Stimulated activated CD4-positive, alpha-beta T cell treated with anti-CD3 and anti-CD28 coated beads, Interleukin-1b, Interleukin-23, amount 100 ng/mL, for 4 hours (primary cell): ENCODE measurements at places on chromosomes 4 and X.

GRCh38 chrX:139736151-139736550 lies 28.2 kb upstream of the MCF2 start:
- DNase-seq: no peak

DNA sequence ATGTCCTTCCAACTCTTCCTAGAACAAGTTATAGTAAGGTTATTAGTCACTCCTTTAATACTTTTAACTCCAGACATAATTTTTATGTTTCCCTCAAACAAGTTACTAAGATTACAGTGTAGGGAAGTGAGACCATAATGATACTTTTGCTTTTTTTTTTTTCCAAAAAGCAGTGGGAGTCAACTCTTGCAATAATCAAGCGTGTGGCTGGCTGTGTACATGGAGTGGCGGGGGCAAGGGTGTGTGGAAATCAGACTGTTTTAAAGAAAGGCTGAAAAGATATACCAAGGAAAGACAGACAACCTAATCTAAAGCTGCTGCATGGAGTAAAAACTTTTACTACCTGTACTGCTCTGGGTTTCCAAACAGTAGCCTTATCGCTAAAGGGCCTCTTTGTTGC lies 4.1 kb downstream of the NOA1 start:
- DNase-seq: no peak

DNA sequence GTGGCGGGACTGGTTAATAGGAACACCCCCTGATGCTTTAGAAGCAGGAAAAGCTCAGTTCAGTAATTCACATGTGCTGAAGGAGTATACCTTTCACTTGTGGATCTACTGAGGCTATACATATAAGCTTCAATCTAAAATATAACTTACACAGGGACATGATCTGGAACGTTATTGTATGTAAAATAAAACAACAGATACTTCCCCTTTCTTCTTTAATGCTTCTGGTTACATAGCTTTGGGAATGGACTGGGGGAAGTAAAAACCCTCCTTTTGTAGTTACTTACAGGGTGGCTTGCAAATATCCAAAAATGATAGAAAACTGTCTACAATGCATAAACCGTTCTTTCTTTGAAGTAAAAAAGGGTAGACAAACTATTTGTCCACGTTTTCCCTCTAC lies 1.9 kb downstream of the FGG start:
- no peak for DNase-seq

GRCh38 chrX:24154490-24155034 lies 5.0 kb downstream of the ZFX start:
- no peak for DNase-seq

- no peak for DNase-seq
Observed at GRCh38 chr4:108933046-108933445, 170.2 kb upstream of the ETNPPL start.

GRCh38 chr4:110512901-110513300 lies 36.9 kb downstream of the ENPEP start:
- no peak for DNase-seq

DNA sequence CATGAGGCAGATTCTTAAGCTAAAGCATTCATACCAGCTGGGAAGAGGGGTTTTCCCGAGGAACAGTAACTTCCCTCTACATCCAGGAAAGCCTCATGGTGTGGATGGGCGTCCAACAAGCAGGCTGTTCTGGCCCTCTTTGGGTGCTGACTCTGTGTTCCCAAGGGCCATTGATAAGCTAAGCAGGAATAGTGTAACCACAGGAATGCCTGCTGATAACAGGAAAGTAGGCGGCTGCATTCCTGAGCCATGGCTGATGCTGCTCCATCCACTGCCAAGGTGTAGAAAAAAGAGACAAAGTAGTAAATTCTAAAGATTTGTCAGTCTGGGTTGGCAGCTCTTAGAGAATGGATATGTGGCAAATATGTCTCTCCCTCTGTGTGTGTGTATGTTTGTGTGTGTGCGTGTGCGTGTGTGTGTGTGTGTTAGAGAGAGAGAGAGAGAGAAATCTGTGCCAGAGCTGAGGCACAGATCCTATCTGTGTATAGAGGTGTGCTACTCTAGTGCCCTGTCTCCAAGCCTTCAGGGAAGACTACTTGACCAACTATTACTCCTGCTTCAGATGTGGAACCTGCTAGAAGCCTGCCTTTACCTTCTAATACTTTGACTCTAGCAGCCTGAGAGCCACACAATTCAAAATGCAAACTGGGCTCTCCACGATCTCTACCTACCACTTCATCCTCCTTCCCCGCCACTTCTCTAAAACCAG lies 353.1 kb upstream of the NR3C2 start:
- no peak for DNase-seq

DNA sequence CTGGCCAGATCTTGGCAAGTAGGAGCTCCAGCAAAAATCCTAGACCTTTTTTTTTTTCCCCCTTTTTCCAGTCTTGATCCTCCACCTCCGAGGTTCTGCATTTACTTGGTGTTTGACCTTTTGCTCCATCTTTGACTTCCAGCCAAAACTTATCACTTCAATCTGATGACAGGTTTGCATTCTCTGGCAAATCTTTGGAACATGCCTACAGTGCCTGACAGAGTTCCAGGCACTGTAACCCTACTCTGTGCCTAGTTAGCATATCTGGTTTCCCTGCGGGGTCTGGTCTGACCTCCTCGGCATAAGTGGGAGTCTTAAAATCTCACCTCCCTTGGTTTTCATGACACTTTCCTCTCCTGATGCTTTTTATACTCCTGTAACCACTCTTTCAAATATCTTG lies 39.4 kb upstream of the NR3C2 start:
- no peak for DNase-seq

- no peak for DNase-seq
Observed at GRCh38 chr4:169098532-169098931, 88.5 kb upstream of the CBR4 start.

DNA sequence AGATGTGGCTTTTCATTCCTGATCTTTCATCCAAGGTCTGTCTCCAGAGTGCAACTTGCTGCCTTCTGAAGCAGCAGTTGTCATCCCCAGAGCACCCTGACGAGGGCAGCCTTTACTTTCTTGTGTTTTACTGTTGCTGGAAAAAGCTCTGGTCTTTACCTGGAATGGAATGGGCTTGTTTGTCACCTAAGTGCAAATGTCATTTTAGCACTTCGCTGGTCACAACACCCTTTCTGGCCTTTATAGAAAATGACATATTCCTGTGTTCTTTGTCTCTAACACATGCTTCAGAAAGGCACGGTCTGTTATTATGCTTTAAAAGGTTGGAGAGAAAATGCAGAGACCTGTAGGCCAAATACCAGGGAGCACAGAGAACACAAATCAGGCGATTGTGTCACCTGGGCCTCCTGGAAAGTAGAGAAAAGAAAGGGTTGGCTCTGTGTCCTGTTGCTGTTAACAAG lies 332.7 kb upstream of the IGFBP7 start:
- no peak for DNase-seq

- no peak for DNase-seq
Observed at GRCh38 chr4:175109933-175110332, 191.8 kb downstream of the ADAM29 start.

- DNase-seq: no peak
Observed at GRCh38 chr4:134147941-134148340, 53.6 kb downstream of the PABPC4L start.

GRCh38 chrX:10166731-10167151 lies 10.0 kb downstream of the CLCN4 start:
- no peak for DNase-seq

DNA sequence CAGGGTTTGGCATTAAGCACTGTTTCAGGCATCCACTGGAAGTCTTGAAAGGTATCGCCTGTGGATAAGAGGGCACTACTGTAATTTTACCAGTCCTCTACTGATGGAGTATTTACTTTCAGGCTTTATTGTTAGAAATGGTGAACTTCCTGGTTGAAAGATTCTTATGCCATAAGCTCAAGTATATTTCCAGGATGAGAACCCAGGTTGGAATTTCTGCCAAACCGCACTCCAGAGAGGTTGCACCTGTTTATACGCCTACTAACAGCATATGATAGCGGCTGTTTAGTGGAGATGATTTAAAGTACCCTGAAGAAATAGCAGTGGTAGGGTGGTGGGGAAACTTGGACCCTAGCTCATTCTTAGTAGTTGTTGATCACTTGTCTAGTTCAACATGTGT lies 9.9 kb downstream of the FNIP2 start:
- no peak for DNase-seq

DNA sequence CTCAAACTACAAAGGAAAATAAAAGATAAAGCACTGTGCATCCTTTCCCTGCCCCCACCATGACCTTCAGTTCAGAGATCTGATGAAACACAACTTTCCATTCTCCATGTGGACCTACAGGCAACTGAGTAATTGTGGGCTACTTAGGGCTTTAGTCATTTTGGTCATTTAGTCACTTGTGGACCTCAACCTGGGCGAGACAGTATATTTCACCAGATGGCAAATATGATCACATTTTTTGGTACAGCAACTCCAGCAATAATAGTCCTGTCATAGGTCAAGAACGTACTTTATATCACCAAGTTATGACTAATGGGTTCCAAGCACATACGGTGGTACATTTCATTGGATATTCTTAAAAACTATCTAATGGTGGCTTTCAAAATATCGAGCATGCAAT lies 141.2 kb downstream of the PDGFC start:
- DNase-seq: no peak

DNA sequence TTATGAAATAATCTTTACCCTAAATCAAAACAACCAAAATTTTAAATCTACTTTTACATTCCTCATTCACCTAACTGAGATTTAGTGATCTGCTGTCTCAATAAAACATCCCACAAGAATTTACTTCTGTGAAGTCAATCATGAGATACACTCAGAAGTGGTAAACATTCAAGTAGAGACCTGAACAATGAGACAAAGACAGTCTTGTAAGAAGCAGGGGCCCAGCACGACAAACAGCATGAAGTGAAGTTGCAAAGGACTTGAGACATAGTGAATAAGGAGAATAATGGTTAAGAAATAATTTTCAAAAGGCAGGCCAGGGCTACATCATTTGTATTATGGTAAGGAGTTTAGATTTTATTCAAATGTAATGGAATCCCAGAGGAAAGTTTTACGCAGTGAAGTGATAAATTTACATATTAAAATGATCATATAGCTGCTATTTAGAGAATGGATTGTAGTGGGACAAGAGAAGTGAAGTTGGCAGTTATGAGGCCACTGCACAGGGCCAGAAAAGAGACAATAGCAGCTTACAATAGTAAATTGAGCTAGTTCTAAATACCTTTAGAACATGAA lies 101.9 kb downstream of the MAB21L2 start:
- DNase-seq: no peak

GRCh38 chr4:13553081-13553480 lies 8.8 kb upstream of the NKX3-2 start:
- DNase-seq: no peak

- DNase-seq: no peak
Observed at GRCh38 chr4:81356621-81357020, 115.1 kb downstream of the RASGEF1B start.

- DNase-seq: no peak
Observed at GRCh38 chrX:101219116-101219863, at the start of gene DRP2. Gene DRP2 (plus strand): TSS chrX:101219786. CDS start chrX:101231648, 11,862 bp downstream.

- no peak for DNase-seq
Observed at GRCh38 chr4:20576861-20577260, 123.4 kb upstream of the PACRGL start.

DNA sequence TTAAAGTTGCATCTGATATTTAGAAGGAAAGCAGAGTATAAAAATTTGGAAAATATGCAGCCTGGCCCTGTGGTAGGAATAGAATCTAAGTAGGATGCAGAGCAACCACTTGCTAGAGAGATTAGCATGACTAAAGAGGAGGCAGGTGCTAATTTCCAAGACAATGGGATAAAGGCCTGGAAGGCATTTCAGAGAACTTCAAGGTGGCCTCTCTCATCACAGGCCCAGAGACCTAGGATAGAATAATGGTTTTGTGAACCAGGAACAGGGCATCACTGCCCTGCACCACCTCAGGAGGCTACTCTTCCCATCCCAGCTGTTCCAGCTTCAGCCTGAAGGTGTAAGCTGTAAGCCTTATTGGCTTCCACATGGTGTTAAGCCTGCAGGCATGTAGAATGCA lies 621.7 kb upstream of the HS3ST1 start:
- no peak for DNase-seq

GRCh38 chrX:148422526-148422925 lies 77.9 kb upstream of the AFF2 start:
- no peak for DNase-seq

DNA sequence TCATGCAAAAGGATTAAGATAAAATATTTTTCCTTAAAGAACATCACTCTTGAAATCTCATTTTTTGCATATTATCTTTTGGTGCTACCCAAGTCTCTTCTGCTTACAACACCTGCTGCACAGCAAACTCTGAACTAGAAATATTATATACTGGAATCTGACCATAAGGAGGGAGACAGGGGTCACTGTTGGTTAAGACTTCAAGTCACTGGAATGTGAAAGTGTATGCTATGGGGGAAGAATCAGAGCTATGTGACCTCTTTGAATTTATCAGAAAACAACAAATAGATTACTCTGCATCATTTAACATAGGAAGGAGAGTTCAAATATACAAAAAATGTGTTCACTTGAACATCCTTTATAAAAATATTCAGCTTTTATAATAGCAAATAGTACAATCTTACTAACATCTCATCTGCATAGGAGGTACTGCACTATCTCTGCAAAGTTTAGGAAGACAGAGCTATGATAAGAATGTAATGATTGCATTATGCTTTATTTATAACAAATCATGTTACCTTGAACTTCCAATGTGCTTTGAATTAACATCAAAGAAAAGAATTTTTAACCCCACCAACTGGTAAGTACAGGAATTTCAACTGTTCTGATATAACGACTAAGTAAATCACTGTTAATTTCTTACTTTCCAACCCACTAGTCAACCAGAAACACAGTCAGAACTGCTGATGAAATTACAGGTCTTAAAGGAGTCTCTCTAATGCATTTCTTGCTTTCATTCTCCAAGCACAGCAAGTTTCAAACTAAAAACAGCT lies 69.8 kb downstream of the ZNF827 start:
- no peak for DNase-seq

GRCh38 chr4:77451530-77451929 lies 154.1 kb upstream of the CXCL13 start:
- DNase-seq: no peak

DNA sequence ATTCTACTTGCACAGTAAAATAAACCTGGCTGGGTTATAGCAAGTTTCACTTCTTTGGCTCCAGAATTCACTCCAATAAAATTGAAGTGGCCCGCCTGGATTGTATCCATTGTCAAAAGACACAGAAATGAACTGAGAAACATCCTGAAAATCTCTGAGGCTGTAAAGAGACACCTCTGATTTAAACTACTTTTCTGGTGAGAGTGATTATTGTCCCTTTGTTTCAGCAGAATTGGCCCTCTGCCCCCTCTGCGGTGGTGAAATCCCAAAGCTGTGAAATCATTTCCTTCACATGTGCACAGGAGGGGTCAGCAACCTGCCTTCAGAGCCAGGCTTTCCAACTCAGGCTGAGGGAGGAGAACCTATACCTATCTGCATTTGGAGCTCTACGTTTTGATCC lies 23.0 kb downstream of the GAB3 start:
- no peak for DNase-seq
